ENCODE measurements at places on chromosomes 5 and 9.

DNA sequence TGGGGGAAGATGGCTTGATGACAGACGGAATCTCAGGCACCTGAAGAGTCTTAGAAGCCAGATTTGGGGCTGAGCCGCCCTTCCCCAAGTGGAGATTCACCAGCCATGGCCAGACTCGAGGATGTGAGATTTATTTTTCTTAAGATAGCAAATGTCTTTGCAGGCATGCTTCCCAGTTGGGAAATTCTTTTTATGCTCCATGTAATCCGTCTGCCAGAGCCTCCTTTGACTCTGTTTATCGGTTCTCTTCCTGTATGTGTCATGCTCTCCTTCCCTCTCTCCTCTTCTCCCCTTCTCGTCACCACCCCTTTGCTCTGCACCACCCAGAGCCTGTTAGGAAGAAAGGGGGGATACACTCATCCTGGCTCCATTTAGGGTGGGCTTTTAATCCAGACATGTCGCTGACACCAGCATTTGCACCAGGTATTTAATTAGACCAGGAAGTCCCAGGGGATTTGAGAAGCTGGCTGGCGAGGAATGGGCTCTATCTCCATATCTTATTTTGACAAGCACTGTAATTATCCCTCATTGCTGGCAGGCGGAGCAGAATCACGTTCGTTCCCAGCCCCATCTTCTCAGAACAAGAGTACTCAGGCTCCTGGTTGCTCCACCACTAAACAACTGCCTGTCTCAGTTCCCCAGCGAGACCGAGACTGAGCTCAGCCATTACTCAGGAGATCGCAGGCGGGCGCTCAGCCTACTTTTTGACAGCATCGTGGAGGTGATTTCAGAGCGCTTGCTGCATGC is 50.9 kb downstream of the KCNIP1 start:
- no peak for DNase-seq

- DNase-seq, result no peak
These were observed 416.4 kb downstream of the TLE4 start for GRCh38 chr9:79988126-79988525.

DNA sequence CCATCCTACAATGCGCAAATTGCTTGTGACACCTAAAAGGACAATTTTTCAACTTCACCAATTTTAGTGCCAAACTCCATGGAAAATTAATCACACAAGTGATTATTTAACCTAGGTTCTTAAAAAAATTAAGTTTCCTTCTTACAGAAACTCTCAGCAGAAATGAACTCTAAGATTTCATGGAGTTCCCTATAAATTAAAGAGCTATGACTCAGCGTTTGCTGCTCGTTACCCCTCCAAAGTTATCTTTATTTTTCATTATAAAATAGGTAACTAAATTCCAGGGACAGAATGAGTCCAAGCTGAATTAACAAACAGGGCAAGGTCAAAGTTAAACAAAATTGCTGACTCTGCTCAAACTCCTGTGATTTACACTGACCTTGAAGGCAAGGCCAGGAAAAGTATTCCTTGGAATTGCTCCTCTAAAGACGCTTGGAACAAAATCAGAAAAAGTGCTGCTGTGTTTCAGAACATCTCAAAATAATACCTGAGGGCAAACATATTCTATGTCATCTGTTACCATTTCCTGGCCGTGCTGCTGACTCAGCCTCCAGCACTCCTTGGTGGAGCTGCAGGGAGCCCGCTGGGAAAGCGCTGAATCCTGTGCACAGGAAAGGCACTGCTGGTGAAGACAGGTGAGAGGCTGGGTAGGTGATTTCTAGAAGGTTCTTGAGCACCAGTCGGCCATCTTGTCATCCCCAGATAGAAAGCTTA is 2.5 kb upstream of the CMBL start:
- DNase-seq, result no peak

GRCh38 chr5:119396030-119396664 is 40.3 kb downstream of the TNFAIP8 start:
- no peak for DNase-seq

- DNase-seq, result no peak
These were observed 4.8 kb downstream of the NINJ1 start for GRCh38 chr9:93129286-93129685.

DNA sequence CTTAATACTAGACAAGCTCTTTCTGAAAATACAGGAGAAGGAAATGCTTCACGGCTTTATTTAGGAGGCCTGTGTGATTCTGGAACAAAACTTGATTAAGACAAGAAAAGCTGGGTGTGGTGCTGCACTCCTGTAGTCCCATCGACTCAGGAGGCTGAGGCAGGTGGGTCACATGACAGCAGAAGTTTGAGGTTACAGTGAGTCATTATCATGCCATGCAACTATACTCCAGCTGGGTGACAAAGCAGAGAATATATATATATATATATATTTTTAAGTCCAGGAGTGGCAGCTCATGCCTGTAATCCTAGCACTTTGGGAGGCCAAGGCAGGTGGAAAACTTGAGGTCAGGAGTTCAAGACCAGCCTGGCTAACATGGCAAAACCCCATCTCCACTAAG is 33.1 kb upstream of the SPIN1 start:
- DNase-seq, result no peak

DNA sequence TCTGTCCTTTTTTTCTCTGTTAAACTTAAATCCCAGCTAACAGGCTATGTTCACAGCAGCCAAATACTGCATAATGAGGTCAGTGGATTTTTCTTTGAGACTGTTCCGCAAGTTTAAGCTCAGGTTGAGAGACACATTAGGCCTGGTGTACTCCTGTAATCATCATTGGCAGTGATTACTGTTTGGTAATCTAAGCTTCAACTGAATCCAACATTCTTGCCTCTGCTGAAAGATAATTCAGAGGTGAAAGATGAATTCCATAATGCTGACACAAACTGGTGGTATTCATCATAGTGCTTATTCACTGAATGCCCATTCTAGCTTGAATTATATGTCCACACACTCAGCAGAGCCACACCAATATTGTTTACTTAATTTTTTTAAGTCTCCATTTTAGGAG is 108.5 kb downstream of the NFIB start:
- DNase-seq, result no peak

DNA sequence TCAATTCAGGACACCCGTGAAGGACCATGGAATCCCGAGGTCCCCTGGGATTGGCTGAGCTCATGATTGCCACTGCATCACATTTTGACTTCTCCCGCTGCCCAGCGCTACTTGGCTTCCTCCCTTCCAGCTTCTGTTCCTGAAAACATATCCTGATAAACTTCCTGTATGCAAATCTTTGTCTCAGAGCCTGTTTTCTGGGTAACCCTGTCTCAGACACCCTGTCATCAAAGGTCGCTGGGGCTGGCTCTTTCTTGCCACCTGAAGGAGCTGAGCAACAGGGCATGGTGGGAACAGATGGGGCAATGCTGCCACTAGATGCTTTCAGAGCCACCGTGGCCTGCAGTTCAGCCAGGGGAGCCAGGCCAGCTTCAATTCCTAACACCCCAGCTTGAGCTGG is 154.3 kb upstream of the TBC1D2 start:
- DNase-seq, result no peak

DNA sequence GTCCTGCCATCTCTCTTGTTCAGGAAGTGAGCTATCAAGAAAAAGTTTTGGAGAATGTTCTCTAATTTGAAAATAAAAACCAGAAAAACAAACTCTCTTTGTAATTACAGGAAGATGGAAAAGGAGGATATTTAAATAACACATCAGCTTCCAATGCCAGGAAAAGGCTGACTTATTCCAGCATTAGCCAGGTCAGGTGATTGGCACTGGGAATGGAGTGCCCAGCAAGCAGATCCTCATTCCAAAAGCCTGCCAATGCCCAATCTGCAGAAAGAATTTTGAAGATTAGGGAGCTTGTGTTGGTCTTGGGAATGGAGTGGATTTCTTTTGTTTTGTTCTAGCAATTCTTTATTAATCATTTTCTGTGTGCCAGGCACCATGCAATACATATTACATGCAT is 196.6 kb downstream of the SNCAIP start:
- DNase-seq, result no peak

DNA sequence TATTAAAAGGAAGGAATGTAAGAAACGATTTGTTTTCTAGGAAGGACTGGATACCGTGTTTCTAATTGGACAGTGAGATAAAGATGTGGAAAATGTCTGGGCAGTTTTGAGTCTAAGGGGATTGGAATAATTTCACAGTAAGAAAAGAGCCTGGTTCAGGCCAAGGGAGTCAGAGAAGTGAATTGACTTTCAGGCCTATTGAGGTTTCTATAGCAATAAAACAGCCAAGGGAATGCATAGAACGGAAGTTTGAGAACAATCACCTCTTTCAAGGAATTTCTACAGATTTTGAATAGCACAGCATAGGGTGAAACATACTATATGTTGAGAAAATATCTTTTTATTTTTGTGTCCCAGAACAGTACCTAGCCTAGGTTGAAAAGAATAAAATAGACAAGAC is 271.6 kb upstream of the TRPM3 start:
- DNase-seq, result no peak

- DNase-seq, result no peak
These were observed 57.6 kb downstream of the NLN start for GRCh38 chr5:65779643-65780042.

DNA sequence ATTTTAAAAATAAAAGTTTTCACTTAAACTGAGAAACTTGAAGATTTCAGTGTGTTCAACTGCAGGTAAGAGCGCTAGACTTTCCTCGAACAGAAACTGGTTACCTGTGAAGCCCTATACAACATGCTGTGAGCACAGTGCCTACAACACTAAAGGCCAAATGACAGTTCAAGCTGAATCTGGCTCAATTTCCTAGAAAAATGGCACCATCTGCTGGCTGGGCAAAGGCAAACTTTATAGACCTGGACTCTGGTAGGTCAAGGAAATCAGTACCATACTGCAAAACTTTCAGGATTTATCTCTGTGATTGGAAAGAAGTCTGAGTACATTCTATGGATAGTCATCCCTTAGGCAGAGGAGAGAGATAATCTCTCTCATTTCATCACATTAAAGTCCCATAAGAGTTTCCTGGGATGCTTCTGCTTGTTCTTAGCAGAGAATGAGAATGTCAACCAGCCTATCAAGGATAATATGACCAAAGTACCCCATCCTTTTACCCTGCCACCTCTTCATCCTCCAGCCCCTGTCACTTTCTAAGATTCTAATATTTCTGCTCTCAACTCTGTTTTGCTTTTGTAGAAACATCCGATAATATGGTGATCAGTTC is 31.8 kb upstream of the FOXB2 start:
- DNase-seq, result no peak

GRCh38 chr9:96279932-96280331 is 22.0 kb downstream of the HSD17B3 start:
- no peak for DNase-seq

- DNase-seq, result no peak
These were observed 13.8 kb upstream of the CDC23 start for GRCh38 chr5:138226910-138227309.

DNA sequence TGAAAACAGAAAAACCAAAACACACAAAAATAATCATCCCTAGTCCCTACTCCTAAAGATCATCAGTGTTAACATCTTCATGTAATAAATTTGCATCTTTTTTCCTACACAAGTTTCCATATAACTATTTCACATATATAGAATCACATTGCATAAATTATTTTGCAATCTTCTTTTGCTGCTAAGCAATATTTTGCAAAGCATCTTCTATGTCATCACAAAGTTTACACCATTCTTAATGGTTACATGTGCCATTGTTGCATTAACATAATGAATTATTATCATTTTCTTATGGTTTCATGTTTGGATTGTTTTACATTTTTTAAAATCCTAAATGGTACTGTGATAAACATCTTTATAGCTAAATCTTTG is 17.8 kb downstream of the SH3TC2 start:
- no peak for DNase-seq

DNA sequence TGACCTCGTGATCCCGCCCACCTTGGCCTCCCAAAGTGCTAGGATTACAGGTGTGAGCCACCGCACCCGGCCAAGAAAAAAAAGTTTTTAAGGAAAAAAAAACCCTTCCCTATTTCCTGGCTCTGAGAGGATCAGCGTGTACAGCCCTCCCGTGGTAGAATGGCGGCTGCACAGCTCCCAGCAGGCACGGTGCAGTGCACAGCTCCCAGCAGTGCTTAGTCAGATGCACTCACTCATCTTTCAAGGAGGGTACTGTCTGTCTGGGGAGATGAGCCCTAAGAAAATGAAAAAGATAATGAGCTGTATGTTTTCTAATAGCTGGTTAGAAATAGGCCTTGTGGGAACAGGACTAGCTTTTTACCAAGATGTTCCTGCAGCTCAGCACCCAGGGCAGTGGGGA is 36.7 kb upstream of the SLC2A8 start:
- DNase-seq, result no peak
